RPMI7951 (cell line): ENCODE measurements at places on chromosomes 13 and 19. TPM values are rescaled to one million over a fixed set of nuclear protein-coding genes. Genes with fewer than 3 reads are reported as not detected.

CERS1 gene
- 0.12 and 1.4 TPM in 2 replicates for total RNA-seq

DNA sequence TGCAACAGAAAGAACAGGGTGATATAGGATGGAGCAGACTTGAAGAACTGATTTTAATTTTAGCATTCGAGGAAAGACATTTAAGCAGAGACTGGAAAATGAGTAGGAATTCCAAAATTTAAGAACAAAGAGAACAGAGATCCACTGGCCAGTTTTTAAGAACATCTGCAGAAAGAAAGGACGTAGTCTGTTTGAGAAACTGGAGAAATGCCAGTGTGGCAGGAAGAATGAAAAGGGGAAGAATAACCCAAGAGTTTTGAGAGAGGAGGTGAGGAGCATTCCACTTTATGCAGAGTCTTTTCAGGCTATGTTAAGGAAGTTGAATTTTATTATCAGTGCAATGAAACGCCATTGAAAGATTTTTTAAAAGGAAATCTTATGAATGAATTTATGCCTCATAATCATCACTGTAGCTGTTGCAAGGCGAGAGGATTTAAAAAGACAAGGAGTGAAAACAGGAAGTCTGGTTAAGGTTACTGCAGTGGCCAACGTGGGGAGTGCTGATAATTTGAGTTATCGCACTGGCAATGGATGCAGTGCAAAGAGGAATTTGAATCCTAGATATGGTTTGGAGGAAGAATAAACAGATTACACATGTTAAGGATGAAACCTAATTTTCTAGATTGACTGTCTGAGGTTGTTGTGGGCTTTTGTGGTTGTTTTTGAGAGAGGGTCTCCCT is 253.8 kb downstream of the DACH1 start:
- no peak for DNase-seq

PABPC3 gene
- total RNA-seq = 0.10 and 0.12 TPM in 2 replicates

GRCh38 chr19:12783849-12784393 is 7.4 kb upstream of the JUNB start:
- no peak for DNase-seq

DNA sequence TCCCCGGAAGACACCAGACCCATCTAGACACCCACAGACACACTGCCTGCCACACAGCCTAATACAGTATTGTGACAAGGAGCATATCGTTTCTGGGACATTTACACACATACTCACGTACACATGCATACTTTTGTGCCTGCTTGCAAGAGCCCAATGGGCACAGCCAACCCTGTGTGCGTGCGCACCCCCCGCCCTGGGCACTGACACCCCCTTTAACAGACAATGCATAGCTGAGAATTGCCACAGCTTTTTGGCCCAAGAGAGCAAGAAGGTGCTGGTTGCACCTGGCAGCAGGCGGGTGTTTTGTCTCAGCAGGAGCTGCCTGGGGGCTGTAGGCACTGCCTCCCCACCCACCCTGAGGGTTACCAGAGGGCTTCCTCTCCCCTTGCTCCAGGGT is 1.7 kb upstream of the NFIX start:
- DNase-seq = no peak

DNA sequence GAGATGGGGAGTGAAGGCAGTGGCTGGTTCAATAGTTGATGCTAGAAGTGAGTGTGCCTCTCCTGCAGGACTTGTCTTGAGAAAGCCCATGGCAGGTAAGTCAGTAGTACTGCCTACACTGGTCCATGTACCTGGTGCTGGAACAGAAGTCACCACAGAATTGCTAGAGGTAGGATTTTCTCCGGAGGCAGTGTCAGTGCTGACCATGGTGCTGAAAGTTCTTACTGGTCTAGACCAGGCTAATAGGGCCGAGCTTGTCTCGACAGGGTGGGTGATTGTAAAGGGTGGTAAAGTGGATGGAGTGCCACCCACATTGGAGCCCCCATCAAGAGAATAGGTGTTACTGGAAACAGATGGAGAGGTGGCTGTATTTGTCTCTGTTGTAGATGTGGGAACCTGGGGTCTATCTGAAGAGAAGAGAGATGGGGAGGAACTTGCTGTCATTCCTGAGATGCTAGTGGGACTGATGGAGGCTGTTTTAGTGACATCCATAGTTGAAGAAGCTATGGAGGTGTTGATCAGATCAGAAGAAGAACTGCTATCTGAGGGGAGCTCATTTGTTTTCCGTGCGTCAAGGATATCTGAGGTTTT is 36.6 kb downstream of the MUC16 start:
- peak; percentile 14 for DNase-seq

DNA sequence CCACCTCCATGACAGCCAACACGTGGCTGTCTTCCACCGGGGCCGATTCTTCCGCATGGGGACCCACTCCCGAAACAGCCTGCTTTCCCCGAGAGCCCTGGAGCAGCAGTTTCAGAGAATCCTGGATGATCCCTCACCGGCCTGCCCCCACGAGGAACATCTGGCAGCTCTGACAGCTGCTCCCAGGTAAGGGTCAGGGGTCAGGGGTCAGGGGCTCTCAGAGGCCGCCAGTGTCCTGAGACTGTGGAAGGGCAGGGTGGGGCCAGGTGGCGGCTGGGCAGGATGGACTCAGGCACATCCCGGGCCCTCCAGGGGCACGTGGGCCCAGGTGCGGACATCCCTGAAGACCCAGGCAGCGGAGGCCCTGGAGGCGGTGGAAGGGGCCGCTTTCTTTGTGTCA is 15.0 kb downstream of the CPT1C start:
- DNase-seq = no peak

DNA sequence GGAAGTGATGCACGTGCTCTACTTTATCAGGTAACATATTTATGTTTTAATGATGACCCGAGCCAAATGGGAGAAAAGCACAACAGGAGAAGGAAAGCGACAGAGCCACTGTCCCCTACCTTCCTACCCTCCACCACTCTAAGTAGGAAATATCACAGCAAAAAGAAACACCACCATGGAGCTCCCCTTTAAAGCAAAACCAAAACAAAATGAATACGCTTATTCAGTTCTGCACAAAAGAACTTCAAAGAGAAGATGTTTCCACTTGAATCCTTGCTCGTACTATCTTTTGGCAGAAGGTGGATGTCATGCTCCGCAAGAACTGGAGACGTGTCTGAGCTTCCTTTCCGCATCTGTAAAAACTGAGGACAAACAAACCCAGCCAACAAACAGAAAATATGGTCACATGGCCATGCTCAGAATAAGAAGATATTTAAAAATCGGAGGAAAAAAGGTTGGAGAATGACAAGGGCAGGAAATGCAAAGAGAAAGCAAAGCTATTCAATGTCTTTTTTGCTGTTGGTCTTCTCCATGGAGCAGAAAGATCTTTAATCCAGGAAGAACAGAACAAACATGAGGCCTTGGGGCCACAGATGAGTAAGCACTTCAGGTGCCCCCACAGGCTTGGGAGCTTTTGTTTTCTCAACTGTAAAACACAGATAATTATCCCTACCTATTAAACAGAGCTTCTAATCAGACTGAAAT is 19.5 kb downstream of the N4BP2L1 start:
- no peak for DNase-seq

CD37 gene
- not detected in 2 replicates for total RNA-seq

ALOX5AP gene
- total RNA-seq = 6.1 and 8.5 TPM in 2 replicates

- peak; percentile 61 for DNase-seq
These were observed 99.0 kb upstream of the TNFSF11 start for GRCh38 chr13:42474954-42475353.

CEACAM1 gene
- total RNA-seq = 0.12 and 0.20 TPM in 2 replicates

GRCh38 chr13:94984958-94985357 is 272.6 kb upstream of the SOX21 start:
- no peak for DNase-seq

- peak; percentile 99 for DNase-seq
These were observed 115.1 kb upstream of the CACNA1A start for GRCh38 chr19:13621413-13621812.

DNA sequence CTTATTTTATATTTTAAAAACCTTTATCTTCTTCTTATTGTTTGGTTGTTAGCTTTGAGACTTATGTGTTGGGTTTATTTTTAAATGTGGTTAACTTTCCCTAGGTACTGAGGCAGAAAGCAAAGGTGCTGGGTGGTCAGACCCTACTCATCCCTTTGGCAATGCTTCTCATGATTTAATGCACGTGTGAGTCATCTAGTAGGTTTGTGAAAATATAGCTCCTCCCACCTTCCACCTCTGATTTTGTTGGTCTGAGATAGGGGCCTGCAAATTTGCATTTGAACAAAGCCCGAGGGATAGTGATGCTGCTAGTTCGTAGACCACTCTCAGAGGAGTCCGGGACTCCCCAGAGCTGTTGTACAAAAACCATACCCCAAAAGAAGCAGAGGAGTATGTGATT is 771.3 kb upstream of the ARGLU1 start:
- DNase-seq = no peak

ADPRHL1 gene
- total RNA-seq = 0.29 TPM in 1 of 2 replicates, not detected in the other

- no peak for DNase-seq
These were observed 4.7 kb upstream of the ZNF611 start for GRCh38 chr19:52739576-52739975.

GAMT gene
- total RNA-seq = 15.3 and 24.9 TPM in 2 replicates

SHISA7 gene
- 0.12 TPM in 1 of 2 replicates, not detected in the other for total RNA-seq

GRCh38 chr19:15124572-15125231 is 17.5 kb downstream of the SYDE1 start:
- DNase-seq = no peak

STOML3 gene
- not detected in 2 replicates for total RNA-seq

GRCh38 chr13:46593398-46593797 is 40.4 kb downstream of the LRCH1 start:
- DNase-seq = no peak

GPC5 gene
- not detected in 2 replicates for total RNA-seq

NEK5 gene
- not detected in 2 replicates for total RNA-seq

DNA sequence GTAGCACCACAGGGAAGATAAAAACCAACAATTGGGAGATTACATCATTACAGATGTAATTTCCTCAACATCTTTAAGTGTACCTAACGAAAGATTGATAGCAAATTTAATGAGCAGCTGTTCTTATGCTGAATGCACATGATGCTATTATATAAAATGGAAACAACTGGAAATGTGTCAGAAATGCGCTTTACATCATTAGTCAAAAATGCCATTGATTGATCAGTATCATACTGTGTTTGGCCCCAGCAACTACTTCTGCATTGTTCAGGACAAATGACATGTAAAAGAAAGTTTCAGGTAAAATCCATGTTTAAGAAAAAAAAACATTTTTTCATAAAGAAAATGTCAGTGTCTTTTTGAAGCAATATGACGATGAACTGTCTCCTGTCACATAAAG is 625.5 kb upstream of the MIR17HG start:
- no peak for DNase-seq

- peak; percentile 5 for DNase-seq
These were observed 358.9 kb downstream of the ITGBL1 start for GRCh38 chr13:101811284-101811839.

PSG1 gene
- 0.24 TPM in 1 of 2 replicates, not detected in the other for total RNA-seq

TMEM259 gene
- 46.9 and 58.0 TPM in 2 replicates for total RNA-seq

GRCh38 chr19:2604747-2605329 is 97.7 kb downstream of the GNG7 start:
- DNase-seq = no peak

GRCh38 chr19:46573679-46574498 is 27.2 kb upstream of the CALM3 start:
- no peak for DNase-seq

DNA sequence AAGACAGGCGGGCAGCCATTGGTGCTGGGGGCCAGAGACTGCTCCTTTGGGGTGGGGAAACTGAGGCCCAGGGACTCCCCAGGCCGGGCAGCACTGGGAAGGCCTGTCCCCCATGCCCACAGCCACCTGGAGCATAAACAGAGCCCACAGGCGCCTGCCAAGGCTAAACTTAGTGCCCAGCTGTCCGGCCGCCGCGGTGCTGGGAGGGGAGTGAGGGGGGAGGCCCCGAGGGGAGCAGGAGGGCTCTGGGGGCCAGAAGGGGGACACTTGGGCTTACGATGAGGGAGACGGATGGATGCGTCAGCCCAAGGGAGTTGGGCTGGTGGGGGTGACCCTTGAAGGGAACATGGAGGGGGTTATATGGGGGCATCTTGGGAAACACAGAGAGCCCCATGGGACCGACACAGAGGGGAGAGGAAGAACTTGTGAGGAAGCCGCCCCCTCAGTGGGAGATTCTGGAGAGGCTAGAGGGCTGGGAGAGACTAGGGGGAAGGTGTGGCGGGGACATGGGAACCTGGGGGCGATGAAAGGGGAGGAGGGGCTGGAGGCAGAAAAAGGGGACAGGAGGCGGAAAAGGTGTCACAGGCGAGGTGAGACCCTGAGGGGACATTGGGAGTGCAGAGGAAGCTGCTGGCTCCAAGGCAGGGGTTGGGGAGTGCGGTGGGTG is 2.2 kb downstream of the CERS1 start:
- no peak for DNase-seq

GRCh38 chr13:107124730-107125129 is 556.8 kb upstream of the ARGLU1 start:
- DNase-seq = no peak

- peak; percentile 3 for DNase-seq
These were observed 512 bp downstream of the MED4 start for GRCh38 chr13:48094404-48094780.

CLDND2 gene
- total RNA-seq = 1.2 TPM in 1 of 2 replicates, not detected in the other

GRCh38 chr13:111908981-111909380 is 158.0 kb upstream of the SOX1 start:
- DNase-seq = no peak

DNA sequence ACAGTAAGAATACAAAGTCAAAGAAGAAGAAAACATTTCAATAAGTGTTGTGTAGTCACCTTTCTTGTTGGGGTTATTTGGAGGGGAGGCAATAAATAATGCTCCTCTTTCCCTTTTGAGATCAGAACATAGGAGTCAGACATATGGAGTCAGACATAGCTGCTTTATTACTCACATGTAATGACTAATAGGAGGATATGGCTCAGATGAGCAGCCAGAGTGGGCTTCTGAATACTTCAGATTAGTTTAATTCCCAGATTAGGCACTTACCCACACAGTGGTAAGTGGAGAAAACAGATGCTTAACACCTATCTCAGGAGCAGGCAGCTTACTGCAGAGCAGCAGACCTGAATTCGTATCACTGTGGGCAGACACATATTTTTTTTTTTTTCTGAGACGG is 31.7 kb upstream of the C1QTNF9B start:
- peak; percentile 64 for DNase-seq

DNA sequence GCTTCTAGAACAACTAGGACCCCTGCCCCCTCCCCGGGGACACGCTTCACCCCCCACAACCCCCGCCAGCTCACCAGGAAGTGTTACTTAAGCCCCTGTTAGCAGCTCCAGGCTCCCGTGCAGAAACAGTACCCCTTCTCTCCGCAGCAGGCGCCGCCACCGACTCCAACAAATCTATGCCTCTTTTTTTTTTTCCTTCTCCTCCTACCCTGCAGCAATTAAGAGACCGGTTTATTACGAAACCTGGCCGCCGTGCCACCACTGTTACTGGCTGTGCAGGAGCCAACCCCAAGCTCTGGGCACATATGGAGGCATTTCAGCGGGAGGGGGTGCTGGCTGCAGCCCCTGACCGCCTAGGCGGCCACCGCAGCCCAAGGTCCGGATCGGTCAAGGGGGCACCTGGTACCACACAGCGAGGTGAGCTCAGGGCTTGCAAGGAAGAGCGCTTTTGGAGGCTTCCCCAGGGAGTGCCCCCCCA is 2.4 kb downstream of the GADD45B start:
- DNase-seq = peak; percentile 85

APOC4 gene
- total RNA-seq = not detected in 2 replicates

- peak; percentile 68 for DNase-seq
These were observed 1.1 kb downstream of the INTS6 start for GRCh38 chr13:51451467-51452360.

- DNase-seq = no peak
These were observed 5.2 kb upstream of the FBXO17 start for GRCh38 chr19:38980583-38981374.
